ENCODE measurements at places on chromosomes 1 and 21. TPM values are rescaled to one million over a fixed set of nuclear protein-coding genes. Genes with fewer than 3 reads are reported as not detected.

Gene SMCP
- not detected for total RNA-seq

Gene ADPRS
- total RNA-seq = 49.6 TPM

Gene CXADR
- total RNA-seq = 1.5 TPM

Gene SLC1A7
- not detected for total RNA-seq

Gene STIL
- total RNA-seq = 0.28 TPM

Gene SLC45A3
- total RNA-seq = 0.68 TPM

Gene LMX1A
- 0.49 TPM for total RNA-seq

Gene APH1A
- 50.8 TPM for total RNA-seq

Gene COL11A1
- total RNA-seq = 0.36 TPM

Gene EXTL1
- total RNA-seq = 0.99 TPM

Gene AMIGO1
- total RNA-seq = 8.2 TPM

Gene SPRR1A
- not detected for total RNA-seq

Gene TAS1R1
- total RNA-seq = not detected

Gene S100A7
- not detected for total RNA-seq

Gene TBX19
- total RNA-seq = 2.7 TPM

Gene TTC39A
- not detected for total RNA-seq

Gene DPM3
- 144 TPM for total RNA-seq
